T-helper 1 cell (primary cell): ENCODE measurements at places on chromosomes 1 and 21.
A peak's percentile ranks its signal among the peaks of the same experiment; 100 is the strongest.

- DNase-seq = no peak
These were observed 7.0 kb downstream of the S100B start for GRCh38 chr21:46597896-46598343.

GRCh38 chr1:53979712-53980450 lies 33.7 kb downstream of the LRRC42 start:
- DNase-seq = no peak

GRCh38 chr1:2050793-2051682 lies 827 bp downstream of the PRKCZ start:
- no peak for DNase-seq

DNA sequence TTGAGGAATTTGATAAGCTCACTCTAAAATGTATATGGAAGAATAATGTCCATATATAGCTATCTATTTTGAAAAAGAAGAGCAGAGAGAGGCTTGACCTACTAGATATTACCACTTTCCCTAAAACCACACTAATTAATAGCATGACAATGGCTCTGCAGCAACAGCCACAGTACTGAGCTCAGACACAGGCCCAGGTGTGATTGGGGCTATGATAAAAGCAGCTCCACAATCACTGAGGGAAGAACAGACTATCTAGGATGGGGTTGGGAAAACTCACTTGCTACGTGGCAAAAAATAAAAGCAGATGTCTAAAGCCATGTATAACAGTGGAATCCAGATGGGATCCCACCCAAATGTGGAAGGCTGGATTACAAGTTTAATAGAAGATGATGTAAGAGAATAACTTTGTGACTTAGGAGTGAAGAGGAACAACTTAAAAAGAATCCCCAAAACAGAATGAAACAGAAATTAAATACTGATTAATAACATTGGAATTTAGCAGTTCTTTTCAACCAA lies 80.8 kb upstream of the RAB4A start:
- DNase-seq = no peak

DNA sequence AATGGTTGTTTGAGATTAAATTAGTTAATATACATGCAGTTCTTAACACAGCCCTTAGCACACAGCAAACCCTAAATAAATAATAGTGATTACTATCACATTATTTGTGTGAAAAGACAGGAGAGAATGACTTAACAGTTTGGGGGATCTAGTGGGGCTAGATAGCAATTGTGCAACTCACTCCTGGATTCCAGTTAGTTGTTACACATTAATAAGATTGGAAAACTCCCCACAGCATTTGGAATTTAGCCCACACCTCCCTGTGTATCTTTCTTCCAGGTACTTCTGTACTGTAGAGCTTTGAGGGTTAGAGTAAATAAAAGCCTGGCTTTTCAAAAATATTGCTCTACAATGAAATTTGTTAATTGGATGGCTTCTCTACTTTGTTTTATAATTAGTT lies 93.2 kb downstream of the KCTD3 start:
- no peak for DNase-seq

DNA sequence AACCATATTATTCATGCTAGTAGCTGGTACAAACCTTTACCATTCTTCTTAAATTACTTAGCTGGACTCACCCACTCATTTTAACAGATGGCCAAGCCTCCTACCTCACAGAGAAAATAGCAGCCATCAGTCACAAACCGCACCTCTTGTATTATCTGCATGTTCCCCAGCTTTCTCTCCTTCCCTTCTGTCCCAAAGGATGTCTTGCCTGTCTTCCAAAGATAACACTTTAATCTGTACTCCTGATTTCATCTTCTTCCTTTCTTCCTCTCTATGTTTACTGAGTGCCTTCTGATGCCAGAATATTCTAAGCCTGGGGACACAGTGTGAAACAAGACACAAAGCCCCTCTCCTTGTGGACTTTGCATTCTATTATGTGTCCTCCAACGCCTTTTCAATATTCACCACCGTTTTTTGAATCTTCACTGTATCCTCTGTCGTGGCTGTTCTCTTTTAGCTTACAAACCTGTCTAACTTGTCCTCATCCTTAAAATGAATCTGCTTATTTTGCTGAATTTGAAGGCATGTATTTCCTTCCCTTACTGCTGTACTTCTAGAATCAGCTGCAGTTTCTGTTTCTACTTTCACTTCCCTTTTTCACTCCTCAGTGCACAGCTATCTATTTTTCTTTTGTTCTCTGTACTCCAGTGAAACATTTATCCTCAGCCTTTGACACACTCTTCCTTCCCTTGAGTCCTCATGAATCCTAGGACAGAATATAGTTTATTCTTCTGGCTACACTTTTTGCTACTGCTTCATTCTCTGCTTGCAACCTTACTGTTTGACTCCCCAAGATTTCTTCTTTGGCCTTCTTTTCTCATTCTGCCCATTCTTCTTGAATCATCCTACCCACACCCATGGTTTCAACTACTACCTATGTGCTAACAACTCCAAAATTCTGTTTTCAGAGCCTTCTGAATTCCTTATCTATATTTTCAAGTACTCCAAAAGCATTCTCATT lies 216.9 kb upstream of the SAMSN1 start:
- DNase-seq = peak; percentile 70

- no peak for DNase-seq
These were observed 21.8 kb downstream of the LRRC3 start for GRCh38 chr21:44477131-44477530.

DNA sequence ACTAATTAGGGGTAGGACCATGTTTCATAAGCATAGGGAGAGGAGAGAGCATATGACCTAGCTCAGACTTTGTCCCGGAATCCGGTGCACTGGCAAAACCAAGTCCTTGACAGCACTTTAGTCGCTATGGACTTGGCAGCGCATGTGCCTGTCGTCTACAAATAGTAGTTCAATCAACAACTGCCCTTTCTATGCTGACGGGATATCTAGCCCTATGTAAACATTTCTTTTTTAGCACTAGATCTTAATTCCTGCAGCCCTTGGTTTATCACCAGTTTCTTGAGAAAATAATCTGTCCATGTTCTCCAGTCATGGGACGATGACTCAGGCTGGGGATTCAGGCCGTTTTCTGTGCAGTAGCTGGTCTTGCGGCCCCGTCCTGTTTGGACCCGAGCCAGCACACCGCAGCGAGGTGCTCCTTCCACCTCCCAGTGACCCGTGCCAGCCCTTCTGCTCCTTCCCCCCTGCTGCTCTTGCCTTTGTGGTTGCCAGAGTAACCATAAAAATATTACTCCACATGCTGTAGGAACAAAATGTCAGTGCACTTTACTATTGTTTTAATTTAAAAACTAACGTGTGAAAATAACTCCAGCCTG lies 8.6 kb upstream of the MT1HL1 start:
- DNase-seq = no peak

- DNase-seq = no peak
These were observed 135.4 kb downstream of the PLXNA2 start for GRCh38 chr1:208108646-208109330.

- no peak for DNase-seq
These were observed 305 bp upstream of the RPS6KC1 start for GRCh38 chr1:213050745-213051126.

DNA sequence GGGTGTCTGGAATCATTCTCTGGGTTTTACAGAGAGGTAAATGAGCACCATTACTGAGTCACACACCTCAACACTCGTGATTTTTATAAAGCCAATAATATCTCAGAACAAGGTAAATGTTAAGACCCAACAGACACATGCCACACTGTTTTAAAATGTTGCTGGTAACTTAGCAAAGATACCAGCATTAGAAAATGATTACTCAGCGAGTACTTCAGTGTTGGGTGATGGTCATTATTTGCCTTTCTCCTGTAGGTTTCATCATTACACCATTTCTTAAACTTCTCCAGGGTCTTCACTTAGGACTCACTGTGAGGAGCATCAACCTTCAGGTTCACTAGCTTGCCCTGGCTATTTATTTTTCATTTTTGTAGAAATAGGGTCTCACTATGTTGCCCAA lies 6.9 kb upstream of the C4BPB start:
- DNase-seq = no peak

GRCh38 chr1:165842671-165843129 lies 15.3 kb downstream of the UCK2 start:
- DNase-seq = no peak

- DNase-seq = no peak
These were observed 233.1 kb downstream of the C1orf94 start for GRCh38 chr1:34409689-34410229.

DNA sequence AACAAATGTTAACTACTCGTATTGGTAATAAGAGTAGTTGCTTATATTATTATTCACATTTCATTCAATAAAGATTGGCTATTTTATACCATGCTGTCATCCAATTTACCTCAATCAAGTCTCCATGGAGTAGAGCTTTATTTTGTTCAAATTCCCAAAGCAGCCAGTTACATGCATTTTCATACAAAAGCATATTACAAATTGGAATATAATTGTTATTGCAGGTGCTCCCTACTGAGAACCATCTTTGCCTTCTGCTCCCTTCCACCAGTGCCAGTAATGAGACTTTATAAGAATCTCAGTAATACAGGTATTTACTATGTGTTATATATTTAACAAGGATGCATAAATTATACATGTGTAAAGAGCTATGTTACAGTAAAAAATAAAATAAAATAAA lies 54.2 kb downstream of the FOXJ3 start:
- no peak for DNase-seq

GRCh38 chr1:29998686-29999085 lies 724.7 kb downstream of the MATN1 start:
- DNase-seq = no peak

GRCh38 chr1:23804183-23804835 lies 3.8 kb upstream of the GALE start:
- no peak for DNase-seq

GRCh38 chr21:41258617-41259016 lies 58.0 kb upstream of the FAM3B start:
- no peak for DNase-seq

- no peak for DNase-seq
These were observed 61.0 kb downstream of the DNTTIP2 start for GRCh38 chr1:93817819-93818569.

DNA sequence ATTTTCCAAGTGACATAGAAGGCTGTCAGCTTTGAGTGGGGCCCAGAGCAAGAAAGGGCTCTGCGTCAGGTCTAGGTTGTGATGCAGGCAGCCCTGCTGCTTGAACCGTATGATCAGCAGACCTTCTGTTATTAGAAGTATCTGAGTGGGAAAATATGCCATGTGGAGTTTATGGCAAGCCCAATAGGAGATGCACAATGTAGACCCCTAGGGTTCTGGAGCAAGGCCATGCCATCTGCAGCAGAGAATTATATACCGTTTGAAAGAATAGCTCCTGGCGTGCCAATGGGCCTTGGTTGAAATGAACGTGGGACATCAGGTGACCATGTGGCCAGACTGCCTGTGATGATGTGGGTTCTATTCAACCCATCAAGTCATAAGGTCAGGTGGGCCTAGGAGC lies 44.1 kb upstream of the ZBTB18 start:
- DNase-seq = no peak

DNA sequence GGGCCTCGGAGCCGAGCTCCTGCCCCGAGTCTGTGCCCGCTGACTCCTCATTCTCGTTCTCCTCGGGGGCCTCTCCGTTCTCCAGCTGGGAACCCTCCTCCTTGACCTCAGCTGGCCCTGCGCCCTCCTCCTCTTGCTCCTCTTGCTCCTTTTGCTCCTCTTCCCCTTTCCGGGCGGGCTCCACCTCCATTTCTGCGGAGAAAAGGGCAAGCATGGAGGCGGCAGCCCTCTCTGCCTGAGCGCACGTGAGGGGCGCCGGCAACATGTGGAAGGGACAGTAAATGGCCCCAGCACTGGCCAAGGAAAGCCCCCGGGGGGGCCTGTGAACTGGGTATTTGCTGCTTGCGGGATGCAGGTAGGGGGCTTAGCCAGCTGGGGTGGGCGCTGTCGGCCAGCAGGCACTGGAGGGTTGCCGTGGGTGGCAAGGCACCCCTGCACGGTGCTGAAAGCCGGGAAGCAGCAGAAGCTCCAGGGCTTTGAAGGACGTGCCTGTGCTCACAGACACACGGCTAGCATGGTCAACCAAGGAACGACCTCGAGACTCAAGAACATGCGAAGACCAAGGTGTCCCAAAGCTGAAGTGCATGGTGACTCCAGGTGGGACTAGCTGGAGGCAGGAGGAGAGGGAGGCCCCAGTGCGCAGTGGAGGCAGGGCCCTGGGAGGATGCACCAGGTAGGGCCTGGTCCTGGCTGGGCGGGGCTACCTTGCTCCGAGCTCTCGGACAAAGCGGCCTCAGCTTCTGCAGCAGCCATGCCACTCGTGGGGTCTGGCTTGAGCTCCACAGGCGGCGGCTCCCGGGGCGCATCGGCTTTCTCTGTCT lies 30.7 kb downstream of the ZBTB17 start:
- DNase-seq = no peak

DNA sequence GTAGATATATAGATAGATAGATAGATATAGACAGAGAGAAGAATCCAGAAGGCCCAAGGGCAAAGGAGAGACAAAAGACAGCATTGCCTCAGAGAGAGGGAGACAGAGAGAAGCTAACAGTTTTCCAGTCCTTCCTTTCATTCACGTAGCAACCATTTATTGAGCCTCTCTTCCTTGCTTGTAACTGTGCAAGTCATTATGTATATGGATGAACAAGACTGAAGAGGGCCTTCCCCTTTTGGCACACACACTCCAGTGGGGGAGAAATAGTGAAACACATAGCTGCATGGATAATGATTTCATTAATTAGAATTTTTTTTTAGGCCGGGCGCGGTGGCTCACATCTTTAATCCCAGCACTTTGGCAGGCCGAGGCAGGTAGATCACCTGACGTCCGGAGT lies 74.8 kb upstream of the PUM1 start:
- DNase-seq = no peak

DNA sequence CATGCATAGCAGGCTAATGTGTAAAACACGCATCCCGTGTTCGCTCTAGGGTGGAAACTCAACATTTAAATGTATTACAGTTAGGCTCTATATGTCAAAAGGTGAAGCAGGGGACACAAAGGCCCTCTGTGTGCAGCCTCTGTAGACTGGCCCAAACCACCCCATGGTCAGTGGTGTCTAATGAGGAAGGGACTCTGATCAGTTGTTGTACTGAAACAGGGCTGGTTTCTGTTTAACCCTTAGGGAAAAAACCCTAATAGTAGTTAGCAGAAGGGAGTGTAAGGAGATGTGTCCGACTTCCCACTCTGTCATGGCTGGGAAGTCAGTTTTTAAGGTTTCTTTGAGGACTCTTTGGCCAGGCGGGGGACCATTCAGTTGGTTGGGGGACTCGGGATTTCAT lies 21.5 kb upstream of the CD2 start:
- DNase-seq = no peak

GRCh38 chr1:17551755-17552234 lies 12.3 kb downstream of the ARHGEF10L start:
- no peak for DNase-seq

- DNase-seq = no peak
These were observed 32.1 kb downstream of the GJA4 start for GRCh38 chr1:34824817-34825454.

GRCh38 chr1:51323778-51324177 lies 6.6 kb downstream of the TTC39A start:
- DNase-seq = no peak

GRCh38 chr1:37123276-37124115 lies 89.2 kb upstream of the GRIK3 start:
- no peak for DNase-seq
